Myocyte (in vitro differentiated cells): ENCODE measurements at places on chromosomes 1 and 21. TPM values are rescaled to one million over a fixed set of nuclear protein-coding genes. Genes with fewer than 3 reads are reported as not detected.

DNA sequence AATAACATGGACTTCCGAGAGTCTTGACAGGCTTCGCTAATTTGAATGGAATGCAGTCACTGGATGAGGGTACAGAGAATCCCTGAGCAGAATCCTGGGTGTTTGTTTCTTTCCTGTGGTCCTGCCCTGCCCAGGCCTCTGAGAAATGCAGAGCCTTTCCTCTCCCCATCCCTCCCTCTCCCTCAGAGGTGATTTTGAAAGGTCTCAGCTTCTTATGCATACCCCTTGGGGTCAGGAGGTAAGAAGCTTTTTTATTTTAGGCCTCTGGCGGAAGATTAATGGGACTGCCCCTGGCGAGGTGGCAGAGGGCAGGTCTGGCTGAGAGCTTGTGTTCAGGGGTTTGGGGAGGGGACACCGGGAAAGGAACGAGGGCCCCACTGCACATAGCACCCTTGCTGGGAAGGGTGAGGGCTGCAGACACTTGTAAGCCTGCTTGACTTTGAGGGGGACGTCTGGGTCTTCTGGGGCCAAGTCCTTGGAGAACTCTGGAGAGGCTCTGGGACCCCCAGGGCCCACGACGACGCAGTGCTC, 116.5 kb upstream of the SLC45A1 start:
- peak; percentile 36 for DNase-seq

Gene DHRS3
- total RNA-seq, result 0.21 TPM in 1 of 2 replicates, not detected in the other

Gene USP25
- 37.0 and 53.6 TPM in 2 replicates for total RNA-seq

GRCh38 chr1:178023181-178023618, 53.3 kb upstream of the SEC16B start:
- no peak for DNase-seq

DNA sequence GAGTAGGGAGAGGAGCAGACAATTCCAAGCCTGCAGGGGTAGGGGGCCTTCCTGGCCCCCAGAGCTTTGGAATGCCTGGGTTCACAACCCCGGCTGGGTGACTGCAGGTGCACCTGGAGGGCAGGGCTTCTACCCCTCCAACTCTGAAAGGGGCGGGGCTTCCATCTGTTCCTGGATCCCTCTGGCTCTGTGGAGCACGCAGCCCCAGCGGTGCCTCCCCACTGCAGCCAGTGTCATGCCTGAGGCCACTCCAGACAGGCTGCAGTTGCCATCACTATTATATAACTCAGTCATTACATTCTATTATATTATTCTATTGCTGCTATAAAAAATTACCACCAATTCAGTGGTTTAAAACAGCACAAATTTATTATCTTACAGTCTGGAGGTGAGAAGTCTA, 12.5 kb upstream of the FNBP1L start:
- no peak for DNase-seq

DNA sequence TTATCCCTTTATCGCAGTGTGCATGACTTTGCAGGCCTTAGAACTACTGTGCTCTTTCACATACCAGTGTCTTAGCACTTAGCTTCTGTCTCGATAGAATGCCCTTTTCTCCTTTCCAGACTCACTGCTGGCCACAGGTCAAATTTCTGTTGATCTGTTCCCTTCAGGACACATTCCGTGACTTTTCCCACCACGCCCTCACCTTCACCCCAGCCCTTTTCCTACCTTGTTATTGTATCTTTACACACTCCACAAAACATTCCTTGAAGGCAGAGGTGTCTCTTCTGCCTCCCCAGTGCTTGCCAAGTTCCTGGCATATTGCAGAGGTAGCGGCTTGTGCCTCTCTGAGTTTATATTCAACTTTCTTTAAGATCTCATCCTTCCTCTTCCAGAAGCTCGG, 3.7 kb upstream of the IGSF9 start:
- no peak for DNase-seq

Gene OR2T2
- total RNA-seq, result not detected in 2 replicates

Gene RPS6KC1
- total RNA-seq, result 28.6 and 36.6 TPM in 2 replicates

DNA sequence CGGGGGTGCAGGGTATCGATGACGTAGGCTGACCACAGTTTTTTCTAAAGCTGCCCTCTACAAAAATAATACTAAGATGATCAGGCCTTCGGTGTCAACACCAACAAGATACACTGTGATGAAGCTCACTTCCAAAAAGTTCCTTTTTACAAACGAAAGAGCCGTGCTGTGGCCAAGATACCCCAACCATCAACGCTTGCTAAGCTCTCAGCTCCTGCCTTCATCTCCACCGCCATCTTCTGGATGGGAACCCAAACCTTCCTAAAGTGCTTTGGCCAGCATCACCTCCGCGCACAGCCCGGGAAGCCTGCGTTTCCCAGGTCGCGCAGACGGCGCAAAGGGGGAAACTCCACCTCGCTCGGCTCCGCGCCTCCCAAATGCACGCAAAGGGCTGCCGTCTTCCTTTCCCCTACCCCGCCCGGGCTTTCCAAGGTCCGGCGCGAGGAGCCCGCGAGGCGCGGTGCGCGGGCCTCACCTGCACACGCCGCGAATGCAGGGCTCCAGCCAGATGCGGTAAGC, 541 bp downstream of the USP48 start:
- DNase-seq, result peak; percentile 61

GRCh38 chr1:89310505-89310904, 37.8 kb upstream of the GBP5 start:
- no peak for DNase-seq

DNA sequence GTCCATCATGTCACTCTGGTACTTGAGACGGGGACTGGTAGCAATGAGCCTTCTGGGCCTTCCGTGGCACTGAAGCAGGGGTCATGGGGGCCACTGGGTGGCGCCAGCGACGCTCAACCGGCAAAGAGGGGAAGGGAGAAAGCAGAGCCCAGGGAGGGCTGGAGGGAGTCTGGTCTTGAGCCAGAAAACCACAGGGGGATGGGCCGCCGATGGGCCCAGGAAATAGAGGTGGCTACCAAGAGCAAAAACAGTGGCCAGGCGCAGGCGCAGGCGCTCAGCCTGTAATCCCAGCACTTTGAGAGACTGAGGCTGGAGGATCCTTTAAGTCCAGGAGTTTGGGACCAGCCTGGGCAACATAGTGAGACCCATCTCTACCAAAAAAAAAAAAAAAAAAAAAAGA, 21.8 kb downstream of the EXOC8 start:
- DNase-seq, result peak; percentile 17

GRCh38 chr1:228457017-228457395, 30.2 kb upstream of the RNF187 start:
- DNase-seq, result no peak

Gene SLC27A3
- 0.29 and 0.42 TPM in 2 replicates for total RNA-seq
